CD4-positive, alpha-beta T cell treated with Interferon gamma for 1 hour (primary cell): ENCODE measurements at places on chromosomes 2 and 18.

- DNase-seq = no peak
These were observed 11.6 kb upstream of the NAB1 start for GRCh38 chr2:190637281-190637734.

DNA sequence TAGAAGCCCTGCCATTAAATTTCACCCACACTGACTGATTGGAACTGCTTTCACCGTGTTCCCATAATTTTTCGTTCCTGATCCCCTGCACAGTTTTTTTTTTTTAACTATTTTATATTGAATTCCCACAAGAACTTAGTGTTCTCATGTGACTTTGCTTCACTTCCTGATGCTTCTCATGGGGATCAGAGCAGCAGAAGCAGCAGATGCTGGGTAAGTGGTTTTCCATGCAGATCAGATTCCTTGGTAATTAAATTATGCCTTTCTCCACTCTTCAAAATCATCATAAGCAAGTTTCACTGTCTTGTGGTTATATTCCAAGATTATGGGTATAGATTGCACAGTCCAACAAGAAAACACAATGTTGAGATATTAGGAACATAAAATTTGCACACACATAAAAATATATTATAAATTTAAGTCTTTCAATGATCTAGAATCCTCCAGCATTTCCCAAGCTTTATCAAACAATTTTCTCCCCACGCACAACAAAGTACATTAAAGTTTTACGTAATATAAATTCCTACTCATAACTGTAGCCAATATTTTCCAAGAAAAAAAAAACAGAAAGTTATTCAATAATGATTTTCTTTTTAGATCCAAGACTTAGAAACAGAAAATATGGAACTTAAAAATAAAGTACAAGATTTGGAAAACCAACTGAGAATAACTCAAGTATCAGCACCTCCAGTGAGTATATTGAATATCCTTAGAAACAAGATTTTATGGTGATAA lies 277.9 kb downstream of the GULP1 start:
- DNase-seq = no peak

GRCh38 chr2:196253116-196253480 lies 81.7 kb upstream of the STK17B start:
- no peak for DNase-seq

DNA sequence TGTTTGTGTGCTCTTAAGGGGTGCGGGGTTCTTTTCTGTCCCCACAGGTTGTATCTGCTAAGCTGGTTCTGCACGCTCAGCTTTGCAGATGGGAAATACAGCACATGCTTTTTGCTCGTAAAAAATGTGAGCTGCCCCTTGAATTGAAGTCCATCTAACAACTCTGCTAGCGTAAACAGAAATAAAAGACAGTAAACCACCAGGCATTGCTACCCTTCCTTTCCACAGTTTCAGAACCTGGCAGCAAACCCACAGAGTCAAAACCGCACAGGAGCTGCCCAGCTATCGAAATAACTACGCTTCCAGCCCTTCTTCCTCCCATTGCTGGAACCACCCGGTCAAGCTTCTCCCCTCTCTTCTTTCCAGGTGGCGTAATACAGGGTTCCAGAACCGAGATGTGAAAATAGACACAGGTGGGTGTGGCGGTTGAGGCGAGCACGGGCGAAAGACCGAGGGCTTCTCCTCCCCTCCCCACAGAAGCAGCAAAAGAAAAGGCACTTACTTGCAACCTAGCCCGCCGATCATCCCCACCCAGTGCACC lies 479 bp downstream of the SCN9A start:
- DNase-seq = peak; percentile 1

- no peak for DNase-seq
These were observed 5.7 kb downstream of the AMER3 start for GRCh38 chr2:130760754-130761751.

- DNase-seq = no peak
These were observed 284.1 kb upstream of the CYP26B1 start for GRCh38 chr2:72431737-72432136.

GRCh38 chr2:205612636-205613035 lies 69.7 kb upstream of the NRP2 start:
- no peak for DNase-seq

DNA sequence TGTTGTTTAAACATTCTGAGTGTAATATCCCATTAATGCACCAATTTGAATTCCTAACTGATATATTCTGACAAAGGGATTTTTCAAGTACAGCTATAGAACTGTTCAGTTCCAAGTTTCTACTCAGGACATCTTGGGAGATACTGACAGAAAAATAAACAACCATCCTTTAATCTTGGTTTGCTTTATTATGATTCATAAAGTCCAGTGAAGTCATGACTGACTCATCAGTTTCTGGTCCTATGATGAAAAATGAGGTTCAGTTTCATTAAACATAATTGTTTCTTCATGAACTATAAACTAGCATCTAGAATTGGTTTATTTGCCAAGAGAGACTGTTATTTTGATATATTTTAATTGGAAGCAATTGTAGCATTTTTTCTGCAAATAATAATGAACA lies 896.2 kb downstream of the CCDC85A start:
- DNase-seq = no peak

- DNase-seq = no peak
These were observed 3.7 kb downstream of the MALT1 start for GRCh38 chr18:58674863-58675472.

DNA sequence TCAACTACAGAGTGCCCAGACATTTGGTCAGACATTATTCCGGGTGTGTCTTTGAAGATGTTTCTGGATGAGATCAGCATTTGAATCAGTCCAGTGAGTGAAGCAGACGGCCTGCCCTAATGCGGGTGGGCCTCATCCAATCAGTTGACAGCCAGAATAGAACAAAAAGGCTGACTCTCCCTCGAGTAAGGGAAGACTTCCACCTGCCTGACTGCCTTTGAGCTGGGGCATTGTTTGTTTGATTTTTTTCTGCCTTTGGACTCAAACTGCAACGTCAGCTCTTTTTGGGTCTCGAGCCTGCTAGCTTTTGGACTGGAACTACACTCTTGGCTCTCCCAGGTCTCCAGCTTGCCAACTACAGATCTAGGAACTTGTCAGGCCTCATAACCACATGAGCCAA lies 111.7 kb upstream of the AGAP1 start:
- no peak for DNase-seq

DNA sequence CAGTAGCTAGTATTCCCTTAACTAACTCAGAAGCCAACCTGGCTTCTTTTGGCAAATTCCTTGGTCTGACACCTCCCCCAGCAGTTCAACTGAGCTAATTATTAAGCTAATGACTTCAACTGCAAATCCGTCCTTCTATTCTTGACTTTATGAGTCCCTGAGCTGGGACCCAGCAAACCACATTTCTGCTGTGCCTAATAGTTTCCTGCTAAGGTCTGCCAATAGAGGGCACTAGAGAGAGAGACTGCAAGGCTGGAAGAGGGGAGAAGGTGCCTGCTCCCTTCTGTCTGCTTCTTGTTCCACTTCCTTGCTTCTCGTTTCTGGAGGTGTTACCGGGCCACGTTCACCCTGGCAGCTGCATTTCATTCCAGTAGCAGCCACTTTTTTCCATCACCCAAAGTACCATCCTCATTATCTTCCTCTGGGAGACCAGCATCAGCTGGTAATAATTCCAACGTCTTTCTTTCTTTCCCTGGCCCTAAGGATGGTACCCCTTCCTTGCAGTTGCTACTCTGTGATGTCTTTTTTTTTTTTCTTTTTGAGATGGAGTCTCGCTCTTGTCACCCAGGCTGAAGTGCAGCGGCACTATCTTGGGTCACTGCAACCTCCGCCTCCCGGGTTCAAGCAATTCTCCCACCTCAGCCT lies 352.0 kb downstream of the TNS1 start:
- no peak for DNase-seq

- DNase-seq = no peak
These were observed 45.0 kb upstream of the TANK start for GRCh38 chr2:161115205-161115604.

GRCh38 chr2:209441541-209441940 lies 17.7 kb downstream of the MAP2 start:
- DNase-seq = no peak

GRCh38 chr2:116133381-116133942 lies 1681.0 kb upstream of the DDX18 start:
- no peak for DNase-seq

DNA sequence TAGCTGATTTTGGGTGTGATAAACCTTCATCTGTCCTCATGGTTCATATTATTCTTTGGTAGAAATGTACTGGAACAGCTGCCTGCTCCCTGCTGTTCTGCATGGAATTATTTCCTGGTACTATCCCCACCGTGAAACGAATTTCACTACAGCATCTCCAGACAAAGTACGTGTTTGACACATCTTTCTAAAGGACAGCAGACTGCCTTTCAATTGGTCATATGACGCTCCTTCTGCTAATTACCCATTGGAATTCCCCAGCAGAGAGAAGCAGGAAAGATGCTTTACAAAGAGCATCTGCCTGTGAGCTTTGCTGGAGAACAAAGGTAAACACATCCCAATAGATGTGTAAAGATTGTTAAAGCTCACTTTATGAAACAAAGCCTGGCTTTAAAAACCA lies 4.4 kb upstream of the RFX8 start:
- no peak for DNase-seq

GRCh38 chr2:112698834-112699515 lies 21.8 kb upstream of the NT5DC4 start:
- no peak for DNase-seq

GRCh38 chr2:171568089-171568488 lies 45.8 kb downstream of the CYBRD1 start:
- DNase-seq = no peak

GRCh38 chr18:45562567-45563479 lies 52.5 kb upstream of the SLC14A2 start:
- no peak for DNase-seq

DNA sequence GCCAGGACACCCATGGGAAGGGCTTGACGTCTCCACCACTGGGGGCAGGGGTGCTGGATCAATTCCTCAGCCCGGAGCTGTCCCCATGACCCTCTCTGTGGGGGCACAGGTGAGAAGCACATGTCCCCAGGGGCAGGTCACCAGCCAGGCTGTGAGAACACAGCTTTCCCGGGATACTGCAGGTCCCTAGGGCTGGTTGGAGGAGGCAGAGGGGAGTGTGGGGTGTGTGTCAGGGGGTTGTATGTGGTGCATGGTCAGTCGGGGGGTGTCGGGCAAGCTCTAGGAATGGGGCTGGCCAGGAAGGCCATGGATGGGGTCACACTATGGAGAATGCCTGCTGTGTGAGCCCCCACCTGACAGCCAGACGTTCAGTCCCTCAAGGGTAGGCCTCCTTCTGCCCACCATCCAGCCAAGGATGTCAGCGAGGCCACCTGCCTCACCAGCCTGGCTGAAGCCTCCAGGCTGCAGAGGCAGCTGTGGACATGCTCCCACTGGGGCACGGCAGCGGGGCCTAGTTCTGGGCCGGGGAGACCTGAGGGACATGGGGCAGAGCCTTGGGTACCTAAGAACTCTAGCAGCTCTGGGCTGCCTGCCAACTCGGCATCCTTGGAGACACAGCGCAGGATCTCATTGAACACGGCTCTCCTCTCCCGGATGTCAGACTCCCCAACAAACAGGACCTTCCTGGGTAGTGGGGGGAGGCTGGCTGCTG lies 10.3 kb downstream of the HS1BP3 start:
- DNase-seq = no peak

DNA sequence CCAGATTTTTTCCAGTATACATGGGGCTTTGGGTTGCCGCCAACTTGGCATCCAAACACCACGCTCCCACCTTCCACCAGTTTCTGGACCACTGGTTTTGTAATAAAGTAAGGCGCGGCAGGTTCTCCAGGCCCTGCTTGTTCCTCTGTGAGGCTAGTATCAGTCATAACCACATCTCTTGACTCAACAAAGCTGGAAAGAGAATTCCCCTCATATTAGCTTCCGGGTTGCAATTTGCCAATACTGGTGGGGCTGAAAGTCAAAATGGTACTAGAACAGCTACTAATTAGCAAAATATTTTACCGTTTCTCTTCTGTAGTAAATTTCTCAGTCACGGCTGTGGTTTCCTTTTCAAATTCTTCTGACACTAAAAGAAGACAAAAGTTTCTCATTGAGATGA lies 25.0 kb downstream of the TTN start:
- DNase-seq = no peak

DNA sequence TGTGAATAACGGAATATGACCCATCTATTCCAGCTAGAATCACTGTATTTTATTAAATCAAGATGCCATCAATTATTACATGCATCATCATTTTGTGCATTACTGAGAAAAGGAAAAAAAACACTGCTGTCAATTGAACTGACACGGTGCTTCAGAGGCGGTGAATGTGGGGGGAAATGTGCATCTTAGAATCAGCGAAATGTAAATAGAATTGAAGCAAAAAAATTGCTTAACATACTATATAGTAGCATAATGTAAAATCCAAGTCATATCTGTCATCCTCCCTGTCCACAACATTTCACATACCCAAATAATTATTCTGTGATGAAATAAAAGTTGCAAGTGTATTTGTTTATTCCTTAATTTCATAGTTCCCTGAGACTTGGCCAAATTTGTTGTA lies 84.6 kb downstream of the PRKRA start:
- no peak for DNase-seq

DNA sequence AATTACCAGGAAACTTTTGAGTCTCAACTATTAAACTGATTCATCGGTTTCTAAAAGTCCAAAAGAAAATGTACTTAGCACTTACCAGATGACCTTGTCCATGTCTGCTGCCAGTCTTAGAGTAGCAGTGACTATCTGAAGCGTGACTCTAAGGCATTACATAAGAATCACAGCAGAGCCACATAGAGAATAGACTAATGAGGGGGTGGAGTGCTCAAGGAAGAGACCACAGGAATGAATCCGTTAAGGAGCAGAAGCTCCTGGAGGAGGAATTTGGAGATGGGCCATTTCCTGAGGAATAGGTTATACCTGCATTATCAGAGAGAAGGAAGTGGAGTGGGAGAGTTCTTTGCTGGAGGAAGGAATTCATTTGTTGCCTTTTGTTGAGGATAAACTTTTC lies 116.0 kb downstream of the MAP3K20 start:
- no peak for DNase-seq

DNA sequence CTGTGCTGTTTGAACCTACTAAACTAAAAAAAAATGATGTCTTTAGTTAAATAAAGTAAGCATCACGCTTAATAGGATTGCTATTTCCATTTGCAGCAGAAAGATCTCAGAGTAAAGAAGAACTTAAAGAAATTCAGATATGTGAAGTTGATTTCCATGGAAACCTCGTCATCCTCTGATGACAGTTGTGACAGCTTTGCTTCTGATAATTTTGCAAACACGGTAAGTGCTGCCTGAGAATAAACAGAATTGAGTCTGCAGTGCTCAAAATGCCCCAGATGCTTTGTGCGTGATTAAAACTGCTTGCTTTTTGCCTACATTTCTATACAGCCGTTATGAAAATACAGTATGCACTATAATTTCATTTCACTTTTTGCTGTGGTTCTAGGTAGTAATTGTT lies 3.9 kb downstream of the CDCA7 start:
- DNase-seq = no peak

GRCh38 chr2:54226260-54226659 lies 29.8 kb downstream of the TSPYL6 start:
- no peak for DNase-seq

DNA sequence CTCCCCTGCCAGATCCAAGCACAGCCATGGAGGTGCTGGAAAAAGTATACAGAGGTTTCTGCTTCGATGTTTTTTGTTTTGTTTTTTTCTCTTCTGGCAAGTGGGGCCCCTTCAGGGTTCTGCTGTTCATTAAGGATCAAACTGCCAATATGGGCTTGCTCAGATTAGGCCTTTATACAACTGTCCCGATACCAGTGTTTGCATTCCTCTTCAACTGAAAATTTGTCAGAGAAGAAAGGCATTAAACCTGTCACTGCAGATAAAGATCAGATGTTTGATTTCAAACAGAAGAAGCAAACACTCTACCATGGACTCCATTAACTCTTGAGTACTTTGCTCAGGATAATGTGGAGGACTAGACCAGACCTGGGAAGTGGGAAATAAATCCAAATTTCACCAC lies 396.0 kb upstream of the SMIM21 start:
- DNase-seq = no peak
